ENCODE measurements at places on chromosomes 13 and 19. TPM values are rescaled to one million over a fixed set of nuclear protein-coding genes. Genes with fewer than 3 reads are reported as not detected.

The PABPC3 gene
- total RNA-seq: under 0.01 TPM

The KLK3 gene
- total RNA-seq: not detected

The GGACT gene
- total RNA-seq: 5.9 TPM

The LILRB3 gene
- not detected for total RNA-seq

The GNG7 gene
- 0.32 TPM for total RNA-seq

The ZNF841 gene
- 11.7 TPM for total RNA-seq

The S1PR5 gene
- not detected for total RNA-seq

The NFIX gene
- total RNA-seq: 5.5 TPM

The SLITRK6 gene
- not detected for total RNA-seq

The PTGIR gene
- 0.32 TPM for total RNA-seq

The SWSAP1 gene
- total RNA-seq: 0.65 TPM

The SIGLEC11 gene
- not detected for total RNA-seq

All from epithelial cell of umbilical artery (primary cell).